ENCODE measurements at places on chromosomes 12 and 14.

DNA sequence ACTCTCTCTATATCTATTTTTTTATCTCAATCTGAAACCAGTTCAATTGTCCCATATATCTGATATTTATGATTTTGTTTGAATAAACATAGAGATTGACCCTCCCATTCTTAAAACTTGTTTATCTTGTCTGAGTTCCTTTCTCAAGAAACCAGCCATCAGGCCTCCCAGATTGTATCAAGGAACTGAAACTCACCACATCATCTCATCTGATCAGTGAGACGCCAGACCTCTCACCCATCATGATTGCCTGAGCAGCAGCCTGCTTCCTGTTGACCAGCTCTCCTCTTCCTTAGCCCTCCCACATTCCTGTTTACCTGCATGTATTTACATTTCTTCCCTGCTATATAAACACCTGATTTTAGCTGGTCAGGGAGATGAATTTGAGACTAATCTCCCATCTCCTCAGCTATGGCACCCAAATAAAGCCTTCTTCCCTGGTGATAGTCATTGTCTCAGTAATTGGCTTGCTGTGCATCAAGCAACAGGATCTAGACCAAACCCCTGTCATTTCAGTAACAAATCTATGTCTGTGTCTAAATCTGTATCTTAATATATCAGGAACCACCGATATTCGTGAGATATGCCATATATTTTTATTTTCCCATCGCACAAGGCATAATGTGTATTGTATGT, 323.6 kb downstream of the TMTC2 start:
- no peak for DNase-seq

GRCh38 chr12:114480337-114481199, 74.6 kb upstream of the TBX5 start:
- DNase-seq: no peak

- no peak for DNase-seq
Measured at GRCh38 chr14:27367345-27367744, 769.5 kb upstream of the NOVA1 start.

- no peak for DNase-seq
Measured at GRCh38 chr14:86815341-86815740, 1177.6 kb downstream of the GALC start.

- DNase-seq: no peak
Measured at GRCh38 chr12:72547573-72547972, 275.4 kb downstream of the TRHDE start.

GRCh38 chr14:73833530-73834260, 17.9 kb upstream of the PTGR2 start:
- DNase-seq: peak; percentile 47

- DNase-seq: no peak
Measured at GRCh38 chr12:11753826-11754225, 104.4 kb downstream of the ETV6 start.

DNA sequence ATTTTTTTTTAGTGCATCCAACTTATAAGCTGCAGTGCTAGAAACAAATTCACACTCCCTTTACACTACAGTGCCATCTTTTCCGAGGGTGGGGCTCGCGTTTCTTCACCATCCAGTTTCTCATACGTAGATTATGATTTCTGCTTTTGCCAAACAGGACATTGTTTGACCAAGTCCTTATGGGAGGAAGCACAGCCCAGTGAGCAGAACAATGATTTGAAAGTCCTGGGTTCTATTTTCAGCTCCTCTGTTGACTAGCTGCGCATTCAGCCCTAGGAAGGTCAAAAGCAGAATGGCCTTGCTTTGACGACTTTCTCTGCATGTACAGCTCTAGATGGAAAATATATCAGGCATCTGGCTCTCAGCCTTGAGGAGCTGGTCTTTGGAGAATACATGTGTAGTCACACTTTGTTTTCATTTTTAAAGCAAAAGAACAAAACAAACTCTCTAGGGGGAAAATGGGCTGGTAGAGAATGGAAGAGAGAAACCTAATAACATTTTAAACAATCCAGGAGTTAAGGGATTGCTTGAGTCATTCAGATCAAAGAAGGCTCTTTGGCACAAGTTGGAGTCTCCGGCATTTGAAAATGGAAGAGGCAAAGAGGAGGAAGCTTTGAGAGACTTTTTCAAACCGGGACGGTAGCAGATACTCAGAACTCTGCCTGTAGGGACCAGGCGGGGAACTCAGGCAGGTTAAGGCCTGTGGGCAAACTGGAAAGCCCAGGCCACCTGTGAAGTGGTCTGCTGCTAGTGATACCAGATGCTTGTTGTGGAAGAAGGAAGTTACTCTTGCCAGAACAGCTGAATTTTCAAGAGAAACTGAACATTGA, 257.3 kb upstream of the PLEKHG7 start:
- DNase-seq: no peak

DNA sequence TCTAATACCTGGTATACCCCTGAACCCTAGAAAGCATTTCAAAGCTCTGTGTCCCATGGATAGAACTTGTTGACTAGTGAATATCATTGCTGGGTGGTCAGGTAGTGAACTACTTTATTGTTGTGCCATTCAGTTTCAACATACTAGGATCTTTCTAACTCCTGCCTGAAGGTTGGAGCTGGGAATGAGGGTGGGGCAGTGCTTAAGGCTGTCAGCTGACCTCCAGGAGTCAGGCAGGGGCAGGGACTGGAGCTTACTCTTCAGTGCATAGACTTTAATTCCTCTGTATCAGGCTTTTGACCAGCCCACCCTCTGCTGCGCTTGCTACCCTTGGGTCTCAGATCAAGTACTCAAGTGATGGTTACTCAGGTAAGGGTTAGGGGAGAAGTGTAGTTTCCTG, 102.6 kb upstream of the RFX4 start:
- DNase-seq: no peak

- DNase-seq: peak; percentile 51
Measured at GRCh38 chr12:81257947-81258551, 180.2 kb downstream of the ACSS3 start.

DNA sequence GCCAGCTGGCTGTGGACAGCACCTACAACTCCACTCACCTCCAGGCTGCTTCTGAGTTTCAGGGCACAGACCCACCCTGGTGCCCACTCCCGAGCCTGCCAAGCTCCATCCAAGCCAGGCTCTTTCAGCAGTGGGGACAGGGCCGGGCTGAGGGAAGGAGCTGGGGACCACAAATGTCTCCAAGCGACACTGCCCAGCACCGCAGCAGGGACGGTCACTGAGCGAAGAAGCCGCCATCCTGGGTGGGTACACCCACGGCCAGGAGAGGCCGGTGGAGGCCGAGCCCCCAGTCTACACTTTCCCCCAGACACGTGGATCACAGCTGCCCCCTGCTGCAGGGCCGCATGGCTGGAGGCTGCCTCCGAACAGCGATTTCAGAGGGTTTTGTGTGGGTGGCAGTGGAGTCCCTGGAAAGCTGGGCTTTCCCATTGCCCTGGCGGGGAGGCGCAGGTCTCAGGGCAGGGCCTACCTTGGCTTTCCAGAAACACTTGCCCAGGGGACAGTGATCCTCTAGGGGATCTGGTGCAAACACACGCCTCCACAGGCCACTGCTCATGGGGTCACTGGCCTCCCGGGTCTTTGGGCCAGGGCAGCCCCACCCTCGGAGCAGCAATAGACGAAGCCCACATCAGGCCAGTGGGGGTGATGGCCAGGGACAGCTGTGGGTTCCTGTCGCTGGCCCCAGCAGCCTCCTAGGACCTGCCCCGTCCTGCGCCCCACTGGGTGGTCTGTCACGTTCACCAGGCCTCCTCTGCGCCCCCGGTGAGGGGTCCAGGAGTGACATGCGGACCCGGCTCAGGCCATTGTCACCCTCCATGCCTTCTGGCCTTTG, 1.2 kb upstream of the GPR132 start:
- no peak for DNase-seq

DNA sequence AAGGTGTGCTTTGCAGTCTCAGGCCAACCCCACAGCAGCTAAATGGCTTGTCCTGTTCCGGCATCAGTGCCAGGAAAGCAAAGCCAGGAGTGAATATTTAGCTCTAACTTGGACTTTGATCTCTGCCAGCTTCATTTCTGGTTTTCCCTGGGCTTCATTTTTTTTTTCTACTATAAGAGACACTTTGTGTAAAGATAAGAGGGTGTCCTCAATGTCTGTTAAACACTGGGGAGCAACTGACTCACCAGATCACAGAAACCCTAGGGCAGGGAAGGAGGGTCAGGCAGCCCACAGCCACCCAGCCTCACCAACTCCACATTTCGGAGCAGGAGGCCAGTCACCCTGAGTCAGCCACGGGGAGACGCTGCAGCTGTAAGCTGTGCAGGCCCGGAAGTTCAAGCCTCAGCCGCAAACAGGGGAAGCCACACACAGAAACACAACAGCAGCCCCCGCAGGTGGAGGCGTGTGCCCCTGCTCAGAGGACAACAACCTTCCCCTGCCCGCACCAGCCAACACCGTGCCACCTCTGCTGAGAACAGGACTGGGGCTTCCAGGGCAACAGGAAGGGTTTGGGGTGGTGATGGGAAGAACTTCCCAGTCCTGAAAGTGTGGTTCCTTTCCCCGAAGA, 6.3 kb downstream of the TNFRSF1A start:
- peak; percentile 86 for DNase-seq

DNA sequence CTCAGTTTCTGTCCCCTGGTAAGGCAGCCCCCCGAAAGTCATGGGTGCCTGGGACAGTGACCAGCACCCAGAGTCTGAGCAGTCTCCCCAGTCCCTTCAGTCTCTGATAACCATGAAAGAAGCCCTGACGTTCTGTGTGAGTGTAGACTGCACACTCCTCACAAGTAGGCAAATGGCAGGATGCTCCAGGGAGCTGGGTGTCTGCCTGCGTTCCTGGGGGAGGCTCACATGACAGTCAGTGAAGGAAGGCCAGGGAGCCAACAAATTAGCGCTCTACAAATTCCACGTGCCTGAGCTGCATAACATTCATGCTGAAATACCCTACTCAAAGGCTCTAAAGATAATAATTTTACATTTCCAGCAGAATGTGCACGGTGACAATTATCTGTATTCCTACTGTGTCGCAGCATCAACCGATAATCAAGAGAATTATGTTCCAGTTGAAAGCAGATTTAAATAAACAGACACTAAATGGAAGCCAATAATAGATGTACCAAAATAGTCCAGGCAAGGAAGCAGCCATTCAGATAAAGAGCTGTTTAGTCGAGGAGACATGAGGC, 56.3 kb downstream of the ASCL1 start:
- DNase-seq: no peak

DNA sequence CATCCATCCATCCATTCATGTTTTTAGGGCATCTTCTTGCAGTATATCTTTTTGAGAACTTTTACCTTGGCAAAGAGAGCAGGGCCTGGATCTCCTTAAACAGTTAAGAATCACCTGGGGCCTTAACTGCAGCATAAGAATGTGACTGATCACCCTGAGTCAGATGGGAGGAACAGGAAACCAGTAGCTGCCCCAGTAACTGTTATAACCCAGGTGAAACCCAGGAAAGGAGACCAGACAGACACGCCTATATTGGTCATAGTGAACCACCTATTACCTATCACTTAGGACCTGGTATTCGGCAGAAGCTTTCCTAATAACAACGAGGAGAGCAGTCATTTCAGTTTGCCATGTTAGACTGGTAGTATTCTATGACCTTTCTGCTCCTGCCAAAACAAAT, 43.4 kb upstream of the NR2C1 start:
- DNase-seq: peak; percentile 36

DNA sequence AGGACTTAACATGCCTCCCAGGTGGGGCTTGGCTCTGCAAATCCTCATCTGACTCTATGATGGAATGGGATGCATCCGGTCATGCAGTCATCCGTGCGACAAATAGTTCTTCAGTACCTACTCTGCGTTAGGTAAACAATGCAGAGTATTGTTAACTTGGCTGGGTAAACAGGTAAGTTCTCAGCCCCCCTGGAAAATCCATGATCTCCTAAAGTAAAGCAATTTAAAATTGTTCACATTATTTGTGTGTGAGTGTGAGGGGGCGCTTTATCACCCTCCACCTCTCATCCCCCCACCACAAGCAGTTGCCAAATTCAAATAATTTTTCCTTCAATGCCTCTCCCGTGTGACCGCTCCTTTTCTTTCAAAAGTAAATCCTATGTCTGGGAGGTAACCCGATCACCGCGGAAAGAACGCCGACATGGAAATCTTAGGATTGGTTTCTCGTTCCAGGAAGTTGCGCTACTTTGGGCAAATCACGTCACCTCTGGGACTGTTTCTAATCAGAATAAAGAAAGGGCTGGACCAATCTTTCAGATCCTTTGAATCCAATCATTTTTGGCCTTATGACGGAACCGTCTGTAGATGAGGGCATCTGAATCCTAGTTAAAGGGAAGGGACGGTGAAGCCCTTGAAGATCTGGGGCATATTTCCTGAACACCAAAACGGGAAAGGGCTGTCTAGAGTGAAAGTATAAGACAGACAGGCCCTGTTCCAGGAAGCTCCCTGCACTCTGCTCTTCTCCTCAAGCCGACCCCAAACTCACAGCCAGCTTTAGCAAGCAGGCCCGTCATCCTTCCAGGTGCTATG, 44.0 kb upstream of the SINHCAF start:
- DNase-seq: no peak

DNA sequence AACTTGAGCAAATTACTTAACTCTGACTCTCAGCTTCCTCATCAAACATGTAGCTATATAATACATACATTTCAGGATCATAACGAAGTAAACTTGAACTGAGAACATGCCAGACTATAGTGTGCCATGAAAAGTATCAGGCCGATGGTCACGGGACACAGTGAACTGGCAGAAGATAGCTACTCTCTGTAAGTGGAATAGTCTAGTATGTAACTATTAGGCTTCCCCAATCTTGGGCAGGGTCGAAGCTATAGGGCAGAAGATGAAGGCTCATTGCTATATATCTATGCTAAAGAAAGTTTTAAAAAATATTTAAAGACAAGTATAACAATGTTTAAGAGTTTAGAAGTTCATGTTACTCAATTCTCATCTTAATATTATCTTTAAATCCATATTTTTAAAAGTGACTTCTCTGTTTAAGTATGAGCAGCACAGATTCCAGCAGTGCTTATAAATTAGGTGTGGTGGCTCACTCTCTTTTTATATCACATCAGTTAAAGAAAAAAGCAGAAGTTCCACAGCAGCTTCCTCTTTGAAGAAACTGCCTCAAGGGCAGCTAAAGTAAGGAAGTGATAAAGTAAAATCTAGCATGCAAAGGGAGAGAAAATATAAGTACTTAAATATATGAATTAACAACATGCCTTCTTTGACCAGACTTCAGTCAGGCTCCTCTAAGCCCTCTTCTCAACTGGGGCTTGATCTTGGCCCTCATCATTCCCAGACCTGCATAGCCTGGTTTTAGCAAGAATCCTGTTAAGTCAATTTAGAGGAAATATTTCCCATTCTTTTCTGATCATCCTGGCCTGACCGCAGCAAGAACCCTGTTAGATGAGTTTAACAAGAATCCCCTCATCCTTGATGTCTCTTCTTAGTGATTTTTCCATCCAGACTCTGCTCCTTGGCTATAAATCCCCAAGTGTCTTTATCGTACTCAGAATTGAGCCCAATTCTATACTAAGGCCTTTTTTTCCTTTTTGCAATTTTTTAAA, 8.4 kb upstream of the GLIPR1 start:
- no peak for DNase-seq

- DNase-seq: no peak
Measured at GRCh38 chr12:120702637-120703036, 7.6 kb upstream of the UNC119B start.

Data from A549 (cell line).